ENCODE measurements at places on chromosomes 4 and X.
A peak's percentile ranks its signal among the peaks of the same experiment; 100 is the strongest.

DNA sequence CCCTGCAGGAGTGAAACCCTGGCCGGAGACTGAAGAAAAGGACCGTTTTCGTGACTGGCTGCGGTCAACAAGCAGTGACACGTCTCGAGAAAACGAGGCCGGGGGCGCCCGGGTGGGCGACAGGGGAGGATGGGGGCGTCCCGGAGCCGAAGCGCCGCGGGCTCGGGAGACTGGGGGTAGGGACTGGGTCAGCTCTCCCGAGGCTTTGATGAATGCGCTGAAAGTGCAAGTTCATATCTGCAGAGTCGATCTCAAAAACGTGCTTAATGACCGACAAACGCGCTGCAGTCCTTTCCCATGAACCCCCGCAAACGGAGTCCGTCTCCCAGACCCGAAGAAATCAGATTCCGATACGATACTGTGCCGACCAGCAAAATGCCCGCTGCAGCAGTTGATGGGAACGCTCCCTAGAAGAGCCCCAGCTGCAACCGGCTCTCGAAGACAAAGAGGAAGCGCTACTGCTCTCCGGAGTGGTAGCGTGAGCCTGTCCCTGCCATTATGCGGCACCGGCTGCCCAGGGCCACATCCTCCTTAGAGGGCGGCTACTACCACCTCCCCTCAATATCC lies 806 bp upstream of the CD99L2 start:
- peak; percentile 27 for DNase-seq

DNA sequence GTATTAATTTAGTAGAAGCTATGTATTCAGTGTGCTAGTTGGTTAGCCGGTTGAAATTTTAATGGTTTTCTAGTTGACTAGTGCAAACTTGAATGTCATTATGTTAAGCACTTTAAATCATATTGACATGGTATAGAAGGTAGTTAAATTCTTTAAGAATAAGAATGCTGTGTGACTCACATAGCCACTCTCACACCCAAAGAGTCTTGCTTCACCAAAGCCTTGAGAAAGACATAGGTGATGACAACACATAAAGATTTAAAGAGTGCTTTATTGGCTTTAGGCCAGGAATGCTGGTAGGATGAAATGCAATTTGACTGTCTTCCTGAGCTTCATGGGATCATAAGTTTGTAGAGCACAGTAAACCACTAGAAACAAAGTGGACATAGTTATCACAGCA lies 85.3 kb downstream of the DCAF8L2 start:
- DNase-seq: no peak

- no peak for DNase-seq
These were observed 18.0 kb downstream of the SUV39H1 start for GRCh38 chrX:48714573-48714972.

DNA sequence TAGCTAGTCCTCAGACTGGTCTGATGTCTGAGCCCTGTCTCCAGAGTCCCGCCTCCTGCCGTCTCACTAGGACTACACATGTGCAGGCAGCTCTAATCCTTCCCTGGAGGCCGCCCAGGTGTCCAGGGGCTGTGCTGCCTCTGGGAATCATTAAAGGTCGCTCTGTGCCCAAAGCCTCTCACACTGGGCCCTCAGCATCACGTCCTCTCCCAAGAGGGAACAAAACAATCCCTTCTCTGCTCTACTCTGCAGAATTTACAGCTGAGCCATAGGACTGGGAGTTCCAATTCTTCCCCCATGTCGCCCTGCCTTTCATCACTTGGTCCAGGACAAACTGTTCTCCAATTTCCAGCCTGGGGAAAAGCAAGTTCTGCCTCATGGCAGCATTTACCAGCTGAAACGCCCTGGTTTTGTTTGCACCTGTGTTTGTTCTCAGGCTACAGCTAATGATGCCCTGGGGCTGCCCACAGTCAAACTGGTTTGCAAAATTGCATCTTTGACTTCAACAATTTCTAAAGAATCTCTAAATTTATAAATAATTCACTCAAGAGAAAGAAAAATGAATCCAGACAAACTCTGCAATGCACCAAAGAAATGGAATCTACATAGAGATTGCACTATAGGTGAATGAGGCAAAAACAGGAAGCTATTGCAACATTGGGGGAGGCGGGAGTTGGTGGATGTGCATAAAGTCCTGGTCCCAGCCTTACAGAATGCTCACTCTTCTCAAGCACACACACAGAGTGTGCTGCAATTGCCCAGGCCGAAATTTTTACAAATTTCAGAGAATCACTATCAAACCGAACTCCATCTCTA lies 7.2 kb upstream of the MRFAP1 start:
- peak; percentile 82 for DNase-seq

DNA sequence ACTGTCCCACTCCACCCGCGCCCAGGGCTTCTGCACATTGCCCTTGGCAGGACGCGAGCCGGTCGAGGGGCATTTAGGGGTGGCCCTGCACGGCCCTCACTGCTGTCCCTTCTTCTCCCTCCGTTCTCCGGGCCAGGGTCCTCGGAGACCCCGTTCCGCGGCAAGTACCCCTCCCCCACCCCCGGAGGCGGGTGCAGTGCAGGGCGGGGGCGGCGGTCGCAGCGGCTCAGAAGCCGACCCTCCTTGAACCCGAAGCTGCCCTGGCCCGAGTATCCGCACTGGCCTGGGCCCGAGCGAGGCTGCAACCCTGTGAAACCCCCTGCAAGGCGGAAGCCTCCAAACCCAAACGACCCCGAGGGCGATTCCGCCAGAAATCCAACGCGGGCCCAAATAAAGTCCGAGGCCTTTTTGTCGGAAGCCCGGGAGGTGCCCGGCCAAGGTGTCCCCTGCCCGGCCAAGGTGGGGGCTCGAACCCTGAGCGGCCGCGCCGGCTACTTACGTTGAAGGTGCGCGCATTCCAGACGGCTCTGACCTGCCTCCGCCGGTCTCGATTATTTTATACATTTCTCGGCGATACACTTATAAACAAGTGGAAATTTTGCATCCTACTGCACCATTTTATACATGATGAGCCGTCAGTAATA lies 53.1 kb upstream of the TMEM33 start:
- DNase-seq: no peak

GRCh38 chr4:122091836-122092405 lies 60.2 kb upstream of the BLTP1 start:
- DNase-seq: no peak

DNA sequence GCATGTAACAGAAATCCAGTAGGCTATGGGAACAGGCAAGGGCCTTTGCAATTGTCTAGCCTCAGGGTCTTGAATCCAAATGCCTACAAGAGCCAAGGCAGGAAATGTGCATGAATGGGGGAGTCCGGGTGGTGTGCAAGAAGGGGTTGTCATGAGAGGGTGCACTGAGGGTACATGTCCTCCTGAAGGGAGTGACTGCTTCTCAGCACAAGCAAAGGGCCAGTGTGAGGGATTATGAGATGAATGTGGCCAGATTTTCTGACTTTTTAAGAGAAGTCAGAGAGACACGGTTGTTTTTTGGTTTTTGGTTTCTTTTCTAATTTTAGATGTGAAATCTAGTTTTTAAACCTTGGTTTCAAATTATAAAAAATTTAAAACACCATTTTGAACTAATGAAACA lies 76.5 kb upstream of the LSM6 start:
- DNase-seq: no peak

GRCh38 chr4:104901961-104902605 lies 244.6 kb upstream of the TET2 start:
- DNase-seq: no peak

DNA sequence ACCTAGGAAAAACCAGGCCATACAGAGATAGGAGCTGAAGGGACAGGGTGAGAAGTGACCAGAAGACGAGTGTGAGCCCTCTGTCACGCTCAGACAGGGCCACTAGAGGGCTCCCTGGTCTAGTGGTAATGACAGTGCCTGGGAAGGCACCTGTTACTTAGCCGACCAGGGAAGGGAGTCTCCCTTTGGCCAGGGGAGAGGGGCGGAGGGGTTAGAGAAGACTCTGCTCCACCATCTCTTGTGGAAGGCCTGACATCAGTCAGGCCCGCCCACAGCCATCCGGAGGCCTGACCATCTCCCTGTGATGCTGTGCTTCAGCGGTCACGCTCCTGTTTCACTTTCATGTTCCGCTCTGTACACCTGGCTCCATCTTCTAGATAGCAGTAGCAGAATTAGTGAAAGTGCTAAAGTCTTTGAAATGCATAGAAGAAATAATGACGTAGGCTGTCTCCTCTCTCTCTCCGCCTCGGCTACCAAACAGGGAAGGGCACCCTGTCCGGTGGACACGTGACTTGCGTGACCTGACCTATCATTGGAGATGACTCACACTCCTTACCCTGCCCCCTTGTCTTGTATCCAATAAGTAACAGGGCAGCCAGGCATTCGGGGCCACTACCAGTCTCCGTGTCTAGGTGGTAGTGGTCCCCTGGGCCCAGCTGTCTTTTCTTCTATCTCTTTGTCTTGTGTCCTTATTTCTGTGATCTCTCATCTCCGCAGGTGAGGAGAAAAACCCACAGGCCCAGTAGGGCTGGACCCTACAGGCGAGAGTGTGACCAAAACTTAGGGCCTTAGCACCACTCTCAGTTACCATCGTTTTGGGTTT lies 26.7 kb downstream of the HTT-AS start:
- DNase-seq: peak; percentile 50

Measured in Kasumi-1 (cell line).